ENCODE measurements at places on chromosomes 13 and 19.

DNA sequence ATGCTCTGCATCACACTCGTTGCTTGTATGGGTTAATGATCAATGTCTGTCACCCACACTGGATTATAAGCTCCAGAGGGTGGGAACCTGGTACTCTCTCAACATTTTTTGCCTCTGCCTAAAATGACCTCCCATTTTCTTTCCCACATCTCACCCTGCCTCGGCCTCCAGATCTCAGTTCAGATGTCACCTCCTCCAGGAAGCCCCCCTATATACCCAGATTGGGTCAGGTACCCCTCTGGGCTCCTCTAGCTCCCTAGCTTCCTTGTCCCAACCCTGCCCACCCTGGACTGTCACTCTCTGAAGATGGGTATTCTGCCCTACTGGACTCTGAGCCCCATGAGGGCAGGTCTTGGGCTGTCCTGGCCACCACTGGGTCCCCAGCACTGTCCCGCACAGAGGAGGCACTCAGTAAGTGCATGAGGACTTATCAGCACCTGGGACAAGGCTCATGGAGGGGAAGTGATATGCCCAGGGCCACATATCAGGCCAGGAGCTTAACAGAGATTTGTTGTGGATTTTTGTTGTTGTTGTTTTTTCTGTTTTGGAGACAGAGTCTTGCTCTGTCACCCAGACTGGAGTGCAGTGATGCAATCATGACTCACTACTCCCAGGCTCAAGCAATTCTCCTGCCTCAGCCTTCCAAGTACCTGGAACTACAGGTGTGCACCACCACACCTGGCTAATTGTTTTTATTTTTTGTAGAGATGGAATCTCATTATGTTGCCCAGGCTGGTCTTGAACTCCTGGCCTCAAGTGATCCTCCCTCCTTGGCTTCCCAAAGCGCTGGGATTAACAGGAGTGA, 23.8 kb downstream of the PRKD2 start:
- DNase-seq: no peak

GRCh38 chr13:113813749-113814434, 50.0 kb downstream of the GAS6 start:
- no peak for DNase-seq

DNA sequence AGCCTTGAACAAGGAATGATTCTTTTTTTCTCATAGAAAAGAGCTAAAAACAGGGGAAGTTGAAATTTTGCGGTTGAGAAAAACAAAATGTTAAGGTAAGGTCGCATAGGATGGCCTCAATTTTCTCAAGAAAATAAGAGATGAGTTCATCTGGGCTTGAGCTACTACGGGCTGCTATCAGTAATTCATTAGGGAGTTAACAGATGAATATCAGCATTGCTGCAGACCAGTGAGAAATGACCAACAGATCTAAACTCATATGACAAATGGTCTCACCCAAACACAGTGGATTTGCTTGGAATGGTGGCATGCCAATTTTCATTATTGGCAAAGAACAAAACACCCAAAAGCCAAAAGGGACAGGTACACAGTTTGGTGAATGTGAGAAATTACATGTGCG, 56.6 kb downstream of the GPC6 start:
- DNase-seq: no peak

- DNase-seq: peak; percentile 61
Observed at GRCh38 chr19:14375055-14375581, 6.1 kb upstream of the ADGRE5 start.

DNA sequence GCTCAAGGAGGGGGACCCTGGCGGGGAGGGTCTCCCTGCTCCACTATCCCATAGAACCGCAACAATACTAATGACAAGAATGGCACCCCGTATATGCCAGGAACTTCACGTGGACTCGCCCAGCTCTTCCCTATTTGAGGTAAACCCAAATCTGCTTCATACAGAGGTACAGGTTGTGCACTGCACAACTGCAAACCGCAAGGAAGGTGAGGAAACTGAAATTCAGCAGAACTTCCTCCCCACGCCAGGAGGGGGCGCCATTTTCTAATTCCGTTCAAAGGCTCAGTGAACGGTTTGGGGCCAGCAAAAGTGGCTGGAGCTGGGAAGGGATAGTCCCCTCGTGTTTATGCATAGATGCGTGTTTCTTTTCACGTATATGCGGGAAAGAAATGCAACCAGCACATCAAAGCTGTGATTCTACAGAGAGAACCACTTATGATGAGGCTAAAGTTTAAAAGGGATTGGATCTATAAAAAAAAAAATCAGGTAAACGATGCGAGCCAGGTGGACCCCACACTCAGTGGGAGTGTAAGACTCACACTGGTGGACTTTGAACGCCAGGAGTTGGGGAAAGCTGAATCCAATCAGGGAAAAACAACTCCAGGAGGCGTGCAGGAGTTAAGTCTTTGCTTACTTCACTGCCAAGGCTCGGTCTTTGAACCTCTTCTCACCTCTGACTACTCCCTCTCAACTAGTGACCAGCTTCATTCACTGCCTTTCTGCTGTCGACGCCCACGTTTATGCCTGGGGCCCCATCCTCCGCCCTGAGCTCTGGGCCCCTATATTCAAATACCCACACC, 20.3 kb downstream of the C19orf81 start:
- DNase-seq: peak; percentile 34

GRCh38 chr13:19382111-19382510, 179.2 kb downstream of the TPTE2 start:
- DNase-seq: no peak

DNA sequence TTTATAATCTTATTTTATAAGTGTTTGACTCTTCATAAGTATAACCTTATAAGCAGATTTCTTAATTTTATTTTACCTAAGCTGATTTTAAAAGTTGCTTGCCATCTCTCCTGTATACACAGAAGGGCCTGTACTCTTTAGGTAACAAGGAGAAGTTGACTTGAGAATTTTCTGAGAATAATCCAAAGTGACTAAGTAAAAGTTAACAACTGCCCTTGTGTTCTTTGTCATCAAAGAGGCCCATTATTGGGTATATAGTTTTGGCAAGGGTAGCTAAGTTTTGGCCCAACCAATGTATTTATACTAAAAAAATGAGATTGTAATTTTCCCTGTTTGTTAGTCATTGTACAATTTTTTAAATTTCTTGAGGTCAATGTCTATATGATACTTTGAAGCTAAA, 3.2 kb downstream of the LCP1 start:
- DNase-seq: no peak

GRCh38 chr19:38900202-38900629, 447 bp downstream of the NFKBIB start:
- no peak for DNase-seq

GRCh38 chr19:17611462-17612244, 56.2 kb downstream of the COLGALT1 start:
- DNase-seq: no peak

GRCh38 chr19:50967929-50968715, 1.3 kb downstream of the KLK6 start:
- DNase-seq: no peak

- no peak for DNase-seq
Observed at GRCh38 chr13:19590423-19590822, 29.1 kb upstream of the TPTE2 start.

- no peak for DNase-seq
Observed at GRCh38 chr13:112783978-112784371, 94.1 kb downstream of the ATP11A start.

- no peak for DNase-seq
Observed at GRCh38 chr13:32135655-32136054, 104.1 kb downstream of the FRY start.

DNA sequence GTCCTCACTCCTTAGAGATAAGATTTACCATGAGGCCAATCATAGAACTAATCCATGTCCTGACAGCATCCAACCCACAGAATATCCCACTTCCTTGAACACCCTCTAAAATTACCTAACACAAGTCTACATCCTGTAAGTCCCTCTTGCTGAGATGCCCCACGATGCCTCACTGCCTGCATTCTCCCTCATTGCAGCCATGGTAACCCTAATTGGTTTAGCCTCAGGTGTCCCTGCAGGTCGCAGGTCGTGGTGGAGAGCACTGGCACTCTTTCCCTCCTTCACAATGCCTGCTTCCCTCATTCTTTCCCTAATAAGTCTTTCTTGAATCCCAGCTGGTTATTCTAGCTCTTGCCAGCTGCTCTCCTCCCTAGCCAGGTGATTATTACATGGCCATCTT, 35.3 kb upstream of the MYO16 start:
- DNase-seq: no peak

DNA sequence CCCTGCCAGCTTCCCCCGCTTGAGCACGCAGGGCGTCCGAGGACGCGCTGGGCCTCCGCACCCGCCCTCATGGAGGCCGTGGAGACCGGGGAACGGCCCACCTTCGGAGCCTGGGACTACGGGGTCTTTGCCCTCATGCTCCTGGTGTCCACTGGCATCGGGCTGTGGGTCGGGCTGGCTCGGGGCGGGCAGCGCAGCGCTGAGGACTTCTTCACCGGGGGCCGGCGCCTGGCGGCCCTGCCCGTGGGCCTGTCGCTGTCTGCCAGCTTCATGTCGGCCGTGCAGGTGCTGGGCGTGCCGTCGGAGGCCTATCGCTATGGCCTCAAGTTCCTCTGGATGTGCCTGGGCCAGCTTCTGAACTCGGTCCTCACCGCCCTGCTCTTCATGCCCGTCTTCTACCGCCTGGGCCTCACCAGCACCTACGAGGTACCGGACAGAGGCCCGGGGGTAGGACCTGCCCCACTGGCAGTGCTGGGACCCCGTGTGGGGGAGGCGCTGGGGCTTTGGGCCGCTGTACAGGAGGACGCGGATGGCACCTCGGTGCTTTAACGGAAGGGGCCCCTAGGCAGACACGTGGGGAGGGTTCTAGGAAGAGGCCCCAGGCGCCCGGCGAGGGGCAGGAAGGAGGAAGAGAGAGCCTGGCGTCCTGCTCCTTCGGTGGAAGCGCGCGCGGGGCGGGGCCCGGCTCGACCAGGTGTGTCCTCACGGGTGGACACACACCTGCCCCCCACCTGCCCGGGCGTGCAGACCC, 681 bp downstream of the SLC5A5 start:
- DNase-seq: no peak

GRCh38 chr13:48579165-48579918, 46.5 kb upstream of the RCBTB2 start:
- DNase-seq: no peak

GRCh38 chr13:58906329-58907007, 1257.3 kb downstream of the DIAPH3 start:
- DNase-seq: no peak

- DNase-seq: peak; percentile 60
Observed at GRCh38 chr19:45469945-45470761, 2.4 kb downstream of the FOSB start.

DNA sequence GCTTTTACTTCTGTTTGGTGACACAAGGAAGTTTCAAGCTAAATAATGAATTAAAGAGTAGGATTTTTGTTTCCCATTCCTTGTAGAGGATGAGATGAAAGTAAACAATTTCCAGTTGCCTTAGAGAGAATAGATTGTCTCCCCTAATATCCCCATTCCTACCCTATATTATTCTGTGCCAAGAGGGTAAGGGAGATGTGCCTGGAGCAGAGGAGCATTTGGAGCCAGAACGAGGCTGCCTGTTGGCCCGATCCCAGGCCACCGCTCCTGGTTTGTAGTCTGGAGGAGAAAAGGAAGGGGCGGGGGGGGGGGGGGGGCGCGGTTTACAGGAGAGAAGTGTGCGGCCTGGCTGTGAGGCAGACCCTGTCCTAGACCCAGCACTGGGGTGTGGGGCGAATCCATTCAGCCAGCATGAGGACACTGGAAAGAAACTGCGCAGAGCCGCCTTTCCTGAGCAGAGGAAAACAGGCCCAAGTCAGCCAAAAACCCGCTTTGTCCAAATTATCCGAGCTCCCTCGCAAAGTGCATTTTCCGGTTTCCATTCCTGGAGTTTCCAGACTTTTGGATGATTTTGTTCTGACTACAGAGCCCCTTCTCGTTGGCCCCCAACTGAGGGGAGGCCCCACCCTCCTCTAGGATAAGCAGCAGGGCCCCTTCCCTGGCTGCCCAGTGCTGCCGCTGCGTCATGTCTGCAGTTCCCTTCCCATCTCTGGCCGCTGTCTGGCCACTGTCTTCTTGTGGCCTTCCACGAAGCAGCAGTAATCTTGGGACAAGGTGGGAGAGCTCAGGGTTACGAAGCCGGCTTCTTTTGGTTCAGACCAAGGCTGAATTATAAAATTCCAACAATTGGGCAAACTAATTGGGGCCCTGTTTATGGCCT, 23.0 kb downstream of the NFIX start:
- DNase-seq: no peak

GRCh38 chr19:10346509-10346908, 7.1 kb upstream of the ICAM3 start:
- DNase-seq: no peak

GRCh38 chr13:23375001-23375971, 58.2 kb downstream of the SACS start:
- DNase-seq: peak; percentile 91

- no peak for DNase-seq
Observed at GRCh38 chr13:97249093-97249795, 27.1 kb downstream of the MBNL2 start.

- DNase-seq: no peak
Observed at GRCh38 chr19:38204728-38205127, 19.3 kb downstream of the DPF1 start.

- DNase-seq: no peak
Observed at GRCh38 chr13:88908961-88909441, 1237.8 kb downstream of the SLITRK5 start.

GRCh38 chr19:13978351-13979243, 26.3 kb downstream of the DCAF15 start:
- peak; percentile 33 for DNase-seq

GRCh38 chr13:80903911-80904310, 563.0 kb upstream of the SPRY2 start:
- DNase-seq: no peak

DNA sequence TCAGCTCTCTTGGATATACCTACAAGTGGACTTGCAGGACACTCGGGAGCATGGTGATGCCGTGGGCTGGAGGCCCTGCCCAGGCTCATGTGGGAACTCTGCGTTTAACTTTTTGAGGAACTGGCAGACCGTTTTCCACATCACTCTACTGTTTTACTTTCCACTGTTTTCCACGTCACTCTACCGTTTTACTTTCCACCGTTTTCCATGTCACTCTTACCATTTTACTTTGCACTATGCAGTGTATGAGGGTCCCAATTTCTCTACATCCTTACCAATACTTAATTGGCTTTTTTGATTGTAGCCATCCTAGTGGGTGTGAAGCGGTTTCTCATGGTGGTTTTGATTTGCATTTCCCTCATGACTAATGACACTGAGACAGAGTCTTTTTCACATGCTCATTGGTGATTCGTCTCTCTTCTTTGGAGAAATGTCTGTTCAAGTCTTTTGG, 40.5 kb downstream of the GATAD2A start:
- DNase-seq: no peak

GRCh38 chr19:34124828-34125227, 47.5 kb upstream of the LSM14A start:
- DNase-seq: no peak

GRCh38 chr13:75652726-75653125, 16.6 kb downstream of the LMO7 start:
- no peak for DNase-seq

DNA sequence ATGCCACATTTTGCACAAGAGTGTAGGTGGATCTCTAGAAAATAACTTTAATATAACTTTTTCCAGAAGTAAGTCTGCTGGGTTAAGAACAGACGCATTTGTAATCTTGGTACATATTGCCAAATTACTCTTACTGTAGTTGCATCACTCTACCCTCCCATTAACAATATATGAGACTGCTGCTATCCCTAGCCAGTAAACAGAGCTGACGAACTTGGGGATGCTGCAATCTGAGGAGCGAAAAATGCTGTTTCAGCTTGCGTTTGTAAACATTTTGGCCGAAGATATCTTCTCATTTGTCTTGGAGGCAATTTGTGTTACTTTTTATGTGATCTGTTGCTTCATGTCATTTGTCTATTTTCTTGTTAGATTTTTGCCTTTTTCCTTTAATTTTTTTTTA, 1482.8 kb downstream of the OLFM4 start:
- no peak for DNase-seq

GRCh38 chr13:98273824-98274742, 97.0 kb upstream of the RNF113B start:
- no peak for DNase-seq
